ENCODE measurements at places on chromosomes 2 and 18.
A peak's percentile ranks its signal among the peaks of the same experiment; 100 is the strongest.

- no peak for DNase-seq
Observed at GRCh38 chr2:104944495-104944894, 90.6 kb downstream of the POU3F3 start.

DNA sequence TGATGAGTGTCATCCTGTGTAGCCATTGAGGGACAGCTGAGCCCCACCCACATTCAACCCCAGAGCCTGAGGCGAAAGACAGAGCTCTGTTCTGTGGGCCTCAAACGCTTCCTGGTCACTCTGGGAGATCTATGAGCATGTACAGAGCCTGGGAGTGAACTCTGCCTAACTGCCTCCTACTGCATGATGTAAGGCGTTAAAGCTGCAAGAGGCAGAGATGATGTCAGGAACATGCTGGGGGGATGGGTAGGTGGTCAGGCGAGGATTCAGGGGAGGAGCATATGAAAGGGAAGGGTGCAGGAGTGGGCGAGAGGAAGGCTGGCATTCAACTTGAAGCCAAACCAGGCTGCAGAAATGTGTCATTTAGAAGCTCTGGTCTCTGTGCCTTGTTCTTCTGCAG, 181.0 kb downstream of the TFCP2L1 start:
- DNase-seq: no peak

DNA sequence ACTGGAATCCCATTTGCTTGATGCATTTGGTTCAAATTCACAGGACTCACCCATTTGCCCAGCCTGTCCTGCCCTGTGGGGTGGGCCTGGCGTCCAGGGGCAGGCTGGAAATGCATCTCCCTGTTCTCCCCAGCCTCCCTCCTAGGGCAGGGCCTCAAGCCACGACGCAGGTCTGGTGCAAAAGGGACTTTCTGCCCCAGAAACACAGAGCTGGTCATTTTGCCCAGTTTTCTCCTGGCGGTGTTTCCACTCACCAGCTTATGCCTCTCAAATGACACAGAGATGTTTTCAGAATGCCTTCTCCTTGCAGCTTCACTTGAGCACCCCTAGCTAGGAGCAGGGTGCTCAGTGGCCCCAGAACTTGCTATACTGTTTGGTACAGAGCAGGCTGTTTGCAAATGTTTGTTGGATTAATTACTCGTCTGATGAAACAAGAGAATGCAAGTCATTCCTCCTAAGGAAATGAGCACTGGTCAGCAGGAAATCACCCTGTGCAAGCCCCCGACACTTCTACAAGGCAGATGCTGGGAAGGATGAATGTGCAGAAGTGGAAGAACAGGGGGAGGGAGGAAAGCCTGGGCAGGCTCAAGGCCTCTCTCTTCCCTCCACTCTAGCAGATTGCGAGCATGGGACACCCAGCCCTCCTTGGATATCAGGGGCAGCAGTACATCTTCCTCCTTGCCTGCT, 164.3 kb upstream of the APCDD1 start:
- DNase-seq: no peak

DNA sequence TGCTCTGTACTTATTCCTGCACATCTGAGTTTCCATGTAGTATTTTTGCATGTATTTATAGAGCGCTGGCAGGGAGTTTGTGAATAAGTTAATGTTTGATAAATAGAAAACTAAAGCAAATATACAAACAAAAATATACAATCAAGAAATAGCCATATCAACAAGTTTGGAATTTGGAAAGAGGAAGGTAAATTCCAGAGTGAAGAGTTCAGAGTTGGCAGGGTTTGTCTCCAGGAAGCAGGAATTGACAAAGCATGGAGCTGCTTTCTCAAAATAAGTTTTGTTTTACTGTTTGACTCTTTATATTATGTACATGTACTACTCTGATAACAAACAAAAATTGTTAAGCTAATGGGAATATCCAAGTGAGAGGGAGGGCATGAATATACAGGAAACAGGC, 80.3 kb downstream of the SPOPL start:
- DNase-seq: no peak

- no peak for DNase-seq
Observed at GRCh38 chr2:83994633-83995179, 464.4 kb downstream of the SUCLG1 start.

DNA sequence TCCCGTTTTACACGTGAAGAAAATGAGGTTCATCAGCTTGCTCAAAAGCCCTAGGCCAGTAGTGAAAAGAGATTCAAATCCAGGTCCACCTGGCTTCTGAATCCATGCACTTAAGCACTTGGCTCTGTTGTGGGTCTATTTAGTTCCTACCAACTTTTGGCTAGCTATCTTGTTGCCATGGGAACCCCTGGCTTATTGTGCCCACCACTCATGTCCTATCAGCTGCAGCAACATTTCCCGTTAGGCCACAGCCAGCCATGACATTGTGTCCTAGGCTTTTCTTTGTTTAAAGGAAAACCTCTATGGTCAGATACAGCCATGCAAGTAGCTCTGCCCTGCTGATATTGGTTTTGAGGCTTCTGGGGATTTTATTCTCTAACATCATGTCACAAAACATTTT, 49.8 kb downstream of the PLEK start:
- DNase-seq: peak; percentile 77

- no peak for DNase-seq
Observed at GRCh38 chr2:68158134-68158447, 403 bp downstream of the PNO1 start.

- peak; percentile 67 for DNase-seq
Observed at GRCh38 chr2:172693037-172693436, 42.6 kb upstream of the RAPGEF4 start.

DNA sequence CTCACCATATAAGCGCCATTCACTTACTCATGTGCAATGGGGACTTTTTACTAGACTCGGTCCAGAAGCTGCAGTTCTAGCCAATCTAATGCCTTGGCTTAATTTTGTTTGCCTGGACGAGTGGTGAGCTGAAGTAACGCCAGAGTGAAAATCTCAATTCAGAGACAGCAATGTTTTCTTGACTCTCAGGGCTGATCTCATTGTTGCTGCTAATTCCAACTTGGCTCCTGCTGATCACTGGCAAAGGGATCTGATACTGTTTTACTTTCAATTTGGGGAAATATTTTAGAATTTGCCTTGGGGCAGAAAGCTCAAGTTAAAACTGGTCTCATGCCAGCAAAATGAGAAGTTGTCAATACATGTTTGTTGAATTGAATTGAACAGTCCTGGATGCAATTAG, 906.6 kb upstream of the CDH2 start:
- no peak for DNase-seq
